ENCODE measurements at places on chromosomes 3 and 15.

GRCh38 chr15:25541228-25541627, 102.4 kb upstream of the UBE3A start:
- DNase-seq, result no peak

GRCh38 chr15:61153291-61153690, 75.8 kb downstream of the RORA start:
- no peak for DNase-seq

GRCh38 chr3:10173926-10174435, 9.3 kb downstream of the IRAK2 start:
- no peak for DNase-seq

DNA sequence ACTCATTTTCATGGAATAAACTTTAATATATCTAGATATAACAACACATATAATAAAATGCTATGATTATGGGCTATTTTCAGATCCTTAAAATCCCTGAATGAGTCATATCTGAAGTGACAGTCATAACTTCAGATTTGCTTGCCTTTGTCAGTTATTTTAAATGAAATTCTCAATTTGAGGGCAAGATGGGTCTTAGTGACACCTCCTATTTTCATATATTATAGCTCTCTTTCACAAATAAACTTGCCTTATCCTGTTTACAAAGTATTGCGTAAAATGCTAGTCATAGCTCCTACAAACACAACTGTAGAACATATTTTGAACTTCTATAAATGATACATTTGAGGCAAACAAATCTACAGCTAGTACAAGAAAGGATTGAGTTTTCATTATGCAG, 6.2 kb upstream of the THRB start:
- DNase-seq, result no peak

GRCh38 chr15:55357774-55358173, 38.8 kb downstream of the PIGB start:
- no peak for DNase-seq

DNA sequence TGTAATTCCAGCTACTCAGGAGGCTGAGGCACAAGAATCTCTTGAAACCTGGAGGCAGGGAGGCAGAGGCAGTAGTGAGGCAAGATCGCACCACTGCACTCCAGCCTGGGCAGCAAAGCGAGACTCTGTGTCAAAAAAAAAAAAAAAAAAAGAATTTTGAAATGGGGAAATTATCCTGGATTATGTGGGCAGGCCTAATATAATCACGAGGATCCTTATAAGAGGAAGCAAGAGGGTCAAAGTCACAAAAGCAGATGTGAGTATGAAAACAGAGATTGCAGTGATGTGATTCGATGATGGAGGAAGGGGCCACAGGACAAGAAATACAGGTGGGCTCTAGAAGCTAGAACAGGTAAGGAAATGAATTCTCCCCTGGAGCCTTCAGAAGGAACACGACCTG, 159.6 kb downstream of the LEKR1 start:
- no peak for DNase-seq

- no peak for DNase-seq
These were observed 69.2 kb downstream of the MRPL46 start for GRCh38 chr15:88398011-88398410.

DNA sequence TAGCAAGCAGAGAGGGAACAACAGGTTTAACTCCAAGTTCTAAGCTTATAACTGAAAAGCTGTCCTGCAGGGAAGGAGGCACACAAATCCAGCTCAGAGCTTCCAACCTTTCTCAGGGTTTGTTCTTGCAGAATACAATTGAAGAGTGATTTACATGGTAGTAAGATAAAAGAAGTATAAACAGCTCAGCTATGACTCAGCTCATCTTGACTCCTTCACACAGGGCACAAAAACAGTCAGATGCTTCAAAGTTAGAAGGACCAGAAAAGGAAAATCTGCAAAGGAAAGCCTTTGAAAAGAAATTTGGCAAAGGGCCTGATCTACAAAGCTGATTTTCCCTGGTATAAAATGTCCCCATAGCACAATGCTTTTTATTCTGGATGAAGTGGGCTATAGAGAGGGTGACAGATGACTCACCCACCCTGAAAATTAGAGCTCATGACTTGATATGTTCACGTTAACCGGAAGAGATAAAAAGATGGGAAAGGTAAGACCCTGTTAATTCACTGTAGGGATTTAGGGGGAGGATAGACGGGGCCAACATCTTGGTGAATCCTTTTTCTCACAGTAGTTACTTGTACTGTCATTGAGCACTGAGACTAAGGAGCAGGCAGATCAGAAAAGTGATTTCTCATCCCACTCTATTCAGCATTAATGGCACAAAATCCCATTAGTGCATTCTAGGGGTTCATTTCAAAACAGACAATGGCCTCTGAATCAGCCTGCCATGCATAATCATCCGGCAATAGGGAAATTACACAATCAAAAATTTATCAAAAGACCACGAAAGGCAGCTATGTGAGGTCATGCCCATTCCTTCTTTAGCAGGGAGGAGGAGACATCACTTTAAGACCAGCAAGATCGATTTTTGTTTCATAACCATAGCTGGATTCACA, 143.5 kb downstream of the GAP43 start:
- DNase-seq, result no peak

- no peak for DNase-seq
These were observed 29.7 kb downstream of the ZNF106 start for GRCh38 chr15:42461261-42461660.

DNA sequence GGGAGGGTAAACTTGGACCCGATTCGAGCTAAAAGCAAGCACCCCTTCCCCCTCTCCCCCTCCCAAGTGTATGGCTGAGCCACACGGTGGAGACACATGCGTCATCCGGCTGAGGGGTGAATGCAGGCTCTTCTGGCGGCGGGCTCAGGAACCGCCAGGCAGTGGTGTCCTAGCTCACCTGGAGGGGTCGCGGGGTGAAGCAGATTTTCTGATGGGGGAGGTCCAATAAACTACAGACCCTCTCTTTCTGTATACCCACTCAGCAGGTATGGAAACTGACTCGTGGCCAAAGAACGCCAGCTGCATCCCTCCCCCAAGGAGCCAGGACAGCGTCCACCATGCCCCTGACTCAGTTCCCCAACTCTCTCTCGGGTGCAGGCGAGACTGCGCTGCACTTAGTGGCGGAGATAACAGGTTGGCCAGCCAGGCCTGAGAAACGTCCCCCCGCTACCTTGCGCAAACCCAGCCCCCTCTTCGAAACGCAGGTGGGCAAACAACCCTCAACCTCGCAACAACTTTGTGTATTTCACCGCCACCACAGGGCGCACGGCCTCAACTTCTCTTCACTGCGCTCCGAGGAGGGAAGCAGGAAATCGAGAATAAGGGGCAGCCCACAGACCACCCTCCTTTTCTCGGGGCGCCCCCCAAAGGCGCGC, 1.3 kb downstream of the MAGI1 start:
- DNase-seq, result no peak

- DNase-seq, result no peak
These were observed 42.4 kb downstream of the TMEM40 start for GRCh38 chr3:12716605-12717151.

- DNase-seq, result no peak
These were observed 95.0 kb upstream of the FNDC3B start for GRCh38 chr3:171944118-171945016.

- no peak for DNase-seq
These were observed 13.8 kb downstream of the DENND4A start for GRCh38 chr15:65778269-65778668.

DNA sequence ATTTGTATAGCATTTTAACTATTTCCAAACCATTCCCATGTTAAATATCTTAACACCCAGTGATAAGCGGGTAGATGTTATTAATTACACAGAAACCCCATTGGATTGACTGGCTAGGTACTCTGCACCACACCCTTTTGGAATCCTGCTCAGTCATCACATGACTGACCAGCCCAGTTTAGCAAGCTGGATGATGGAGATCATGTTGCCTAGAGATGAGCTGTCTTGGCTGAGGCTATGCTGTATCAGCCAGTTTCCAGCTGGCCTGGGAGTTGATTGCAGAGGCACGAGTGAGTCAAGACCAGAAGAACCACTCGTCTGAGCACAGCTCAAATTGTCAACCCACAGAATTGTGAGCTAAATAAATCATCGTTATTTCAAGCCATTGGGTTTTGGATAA, 124.6 kb downstream of the ZNF621 start:
- DNase-seq, result no peak

DNA sequence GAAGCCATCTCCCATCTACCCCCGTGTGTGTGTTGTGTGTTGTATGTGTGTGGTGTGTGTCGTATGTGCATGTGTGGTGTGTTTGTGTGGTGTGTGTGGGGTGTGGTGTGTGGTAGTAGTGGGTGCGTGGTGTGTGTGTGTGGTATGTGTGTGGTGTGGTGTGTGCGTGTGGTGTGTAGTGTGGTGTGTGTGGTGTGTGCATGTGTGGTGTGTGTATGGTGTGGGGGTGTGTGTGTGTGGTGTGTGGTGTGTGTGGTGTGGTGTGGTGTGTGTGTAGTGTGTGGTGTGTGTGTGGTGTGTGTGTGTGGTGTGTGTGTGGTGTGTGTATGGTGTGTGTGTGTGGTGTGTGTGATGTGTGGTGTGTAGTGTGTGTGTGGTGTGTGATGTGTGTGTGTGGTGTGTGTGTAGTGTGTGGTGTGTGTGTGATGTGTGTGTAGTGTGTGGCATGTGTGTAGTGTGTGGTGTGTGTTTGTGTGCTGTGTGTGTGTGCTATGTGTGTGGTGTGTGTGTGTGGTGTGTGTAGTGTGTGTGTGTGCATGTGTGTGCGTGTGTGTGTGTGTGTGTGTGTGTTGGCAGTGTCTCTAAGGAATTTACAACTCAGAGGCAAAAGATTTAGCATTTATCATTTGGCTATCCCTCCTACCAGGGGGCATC, 156.3 kb upstream of the TMEM108 start:
- DNase-seq, result no peak

- DNase-seq, result no peak
These were observed 16.7 kb upstream of the RAMAC start for GRCh38 chr15:82969353-82969752.

DNA sequence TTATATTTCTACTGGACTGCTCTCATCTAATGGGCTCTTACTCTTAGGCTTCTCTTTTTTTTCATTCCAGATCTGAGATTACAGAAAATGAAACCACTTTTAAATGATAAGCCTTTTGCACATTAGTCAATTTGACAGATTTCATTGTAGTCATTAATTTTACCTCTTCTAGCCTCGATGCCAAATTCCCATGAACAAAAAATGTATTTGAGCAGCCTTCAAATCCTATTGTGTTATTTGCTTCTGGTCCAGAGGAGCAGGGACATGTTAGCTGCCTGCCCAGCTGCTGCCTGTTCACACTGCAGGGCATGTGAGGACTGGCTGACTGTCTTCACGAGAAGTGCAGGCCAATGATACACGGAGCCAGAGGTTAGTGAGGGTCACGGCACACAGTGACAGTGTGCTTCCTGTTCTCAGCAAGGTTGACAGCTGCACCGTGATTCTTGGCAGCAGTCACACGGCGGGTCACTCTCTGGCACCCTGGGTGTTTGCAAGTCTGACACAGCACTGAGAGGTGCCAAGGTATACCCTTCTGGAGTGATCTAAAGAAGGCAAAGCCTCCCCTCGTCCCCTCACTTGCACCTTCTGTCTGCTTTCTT, 40.8 kb downstream of the KAT2B start:
- no peak for DNase-seq

DNA sequence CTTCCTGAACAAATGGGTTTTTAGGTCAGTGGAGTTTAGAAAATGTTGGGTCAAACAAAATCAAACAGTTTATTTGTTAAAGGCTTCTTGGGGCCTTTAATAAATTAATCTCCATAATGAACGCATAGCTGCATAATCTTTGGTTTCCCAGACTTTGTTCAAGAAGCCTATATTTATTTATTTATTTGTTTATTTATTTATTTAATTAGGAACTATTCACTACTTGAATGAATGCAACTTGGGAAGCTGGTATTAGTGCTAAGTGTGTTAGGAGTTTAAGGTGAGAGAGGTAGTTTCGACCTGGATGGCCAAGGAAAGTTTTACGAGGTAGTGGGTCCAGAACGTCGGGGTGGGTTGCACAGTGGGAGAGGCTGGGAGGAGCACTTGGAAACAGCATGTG, 281.9 kb upstream of the C2CD4B start:
- DNase-seq, result no peak

DNA sequence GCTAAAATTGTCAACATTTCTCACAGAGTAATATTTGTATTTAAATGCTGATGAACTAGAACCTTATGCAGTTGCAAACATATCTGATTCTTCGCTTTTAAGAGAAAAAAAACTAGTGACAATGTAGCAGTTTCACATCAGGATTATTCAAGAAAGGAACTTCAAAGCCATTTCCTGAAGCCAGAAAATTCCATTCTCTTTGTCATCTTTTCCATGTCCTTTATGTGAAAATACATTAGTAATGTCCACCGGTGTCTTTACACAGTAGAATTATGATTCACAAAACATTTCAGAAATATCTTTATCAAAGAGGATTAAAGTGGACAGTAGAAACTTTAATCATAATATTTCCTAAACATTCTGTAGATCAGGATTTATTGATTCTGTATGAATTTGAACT, 12.7 kb upstream of the LXN start:
- DNase-seq, result no peak

- DNase-seq, result no peak
These were observed 707.2 kb downstream of the NTRK3 start for GRCh38 chr15:87549296-87549695.

DNA sequence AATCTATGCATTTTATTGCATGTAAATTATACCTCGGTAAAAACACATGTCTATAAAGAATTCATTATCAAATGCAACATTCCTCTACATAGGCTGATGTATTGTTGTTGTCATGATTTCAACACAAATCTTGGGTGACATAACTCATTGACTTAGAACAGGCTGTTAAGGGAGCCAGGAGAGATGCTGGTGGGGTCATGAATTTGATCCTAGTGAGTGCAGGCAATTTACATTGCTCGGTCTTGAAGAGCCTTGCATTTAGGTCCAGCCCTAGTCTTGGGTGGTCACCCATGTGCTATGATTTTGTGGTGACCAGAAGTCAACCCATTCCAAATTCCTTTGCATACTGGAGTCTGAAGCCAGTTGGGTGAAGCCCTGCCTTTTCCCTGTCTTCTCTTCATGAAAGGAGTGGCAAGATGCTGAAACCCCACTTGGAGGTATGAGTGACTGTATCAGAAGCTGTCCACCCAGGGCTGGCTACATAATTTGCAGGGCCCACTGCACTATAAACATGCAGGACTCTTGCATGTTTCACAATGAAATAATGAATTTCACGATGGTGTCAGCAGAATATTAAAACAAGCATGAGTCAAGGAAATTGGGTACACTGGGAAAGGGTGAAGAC, 59.2 kb downstream of the RPLP1 start:
- DNase-seq, result no peak

- no peak for DNase-seq
These were observed 171.1 kb upstream of the PROK2 start for GRCh38 chr3:71956069-71956340.

DNA sequence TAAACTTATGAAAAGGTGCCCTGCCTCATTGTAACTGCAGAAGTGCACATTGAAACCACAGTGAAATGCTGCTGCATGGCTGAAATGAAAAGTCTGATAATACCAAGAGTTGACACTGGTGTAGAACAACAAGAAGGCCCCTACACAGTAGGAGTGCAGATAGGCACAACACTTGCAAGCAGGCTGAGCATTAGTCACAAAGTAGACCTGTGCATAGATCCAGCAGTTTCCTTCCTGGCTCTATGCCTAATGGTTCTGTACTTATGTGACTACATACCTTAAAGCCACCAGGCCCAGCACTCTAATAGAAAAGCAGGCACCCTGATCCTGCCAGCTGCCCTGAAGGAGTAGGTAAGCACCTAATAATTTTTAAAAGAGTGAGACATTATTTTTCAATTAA, 41.8 kb downstream of the PRR23E start:
- no peak for DNase-seq
